ENCODE measurements at places on chromosomes 1 and 21. TPM values are rescaled to one million over a fixed set of nuclear protein-coding genes. Genes with fewer than 3 reads are reported as not detected.

Gene SMCP
- not detected for total RNA-seq

Gene KCNN3
- 0.02 TPM for total RNA-seq

Gene JAM2
- not detected for total RNA-seq

Gene CR1L
- total RNA-seq, result not detected

Gene DENND1B
- 2.8 TPM for total RNA-seq

Gene FAM151A
- total RNA-seq, result 0.05 TPM

Gene PPM1J
- total RNA-seq, result 1.2 TPM

Gene ESRRG
- not detected for total RNA-seq

Measured in A549 treated with CORT108297 at 1 μM for 4 hours (cell line).